ENCODE measurements at places on chromosomes 16 and 17.

DNA sequence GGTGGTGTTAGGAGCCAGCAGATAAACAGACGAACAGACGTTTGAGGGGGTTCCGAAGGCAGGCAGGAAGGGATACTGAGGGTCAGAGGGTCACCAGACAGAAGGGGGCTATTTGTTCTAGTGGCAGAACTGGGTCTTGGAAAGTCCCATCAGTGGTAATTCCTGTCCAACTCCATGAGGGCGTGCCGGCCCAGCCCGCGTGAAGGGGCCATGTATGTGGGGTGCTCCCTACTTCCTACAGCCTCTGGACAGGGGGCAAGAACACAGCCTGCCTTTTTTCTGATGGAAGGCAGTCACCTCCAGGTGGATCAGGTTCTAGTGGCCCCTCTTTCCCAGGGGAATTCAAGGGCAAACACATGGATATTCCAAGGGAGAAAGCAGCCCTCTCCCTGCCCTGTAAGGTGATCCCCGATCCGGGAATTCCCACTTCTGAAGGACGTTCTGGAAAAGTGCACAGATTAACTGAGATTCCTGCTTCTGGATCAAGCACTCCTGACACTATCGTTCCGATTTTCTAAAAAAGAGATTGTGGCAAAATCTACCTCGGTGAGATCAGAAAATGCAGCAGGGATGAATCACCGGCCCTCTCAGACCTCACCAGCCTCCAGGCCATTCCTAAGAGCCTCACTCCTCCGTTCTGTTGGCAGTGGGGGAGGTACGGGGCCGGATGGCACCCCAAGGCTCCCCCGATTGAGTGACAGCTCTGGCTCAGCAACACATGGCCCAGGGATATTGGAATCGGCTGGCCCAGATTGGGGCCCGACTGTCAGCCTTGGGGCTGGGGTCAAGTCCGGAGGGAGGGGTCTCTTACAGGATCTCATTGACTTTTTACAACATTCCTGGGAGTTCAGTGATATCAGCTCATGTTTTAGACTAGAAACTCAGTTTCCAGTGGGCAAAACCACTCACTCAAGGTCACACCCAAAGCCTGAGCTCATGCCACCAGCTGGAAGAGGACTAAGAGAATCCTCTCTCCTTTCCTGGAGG is 12.4 kb downstream of the STX1B start:
- no peak for DNase-seq

GRCh38 chr16:56389554-56389953 is 35.8 kb downstream of the AMFR start:
- DNase-seq, result no peak

GRCh38 chr16:4313563-4314531 is 2.0 kb upstream of the GLIS2 start:
- DNase-seq, result no peak

GRCh38 chr17:80000981-80001775 is 34.5 kb downstream of the TBC1D16 start:
- DNase-seq, result no peak

DNA sequence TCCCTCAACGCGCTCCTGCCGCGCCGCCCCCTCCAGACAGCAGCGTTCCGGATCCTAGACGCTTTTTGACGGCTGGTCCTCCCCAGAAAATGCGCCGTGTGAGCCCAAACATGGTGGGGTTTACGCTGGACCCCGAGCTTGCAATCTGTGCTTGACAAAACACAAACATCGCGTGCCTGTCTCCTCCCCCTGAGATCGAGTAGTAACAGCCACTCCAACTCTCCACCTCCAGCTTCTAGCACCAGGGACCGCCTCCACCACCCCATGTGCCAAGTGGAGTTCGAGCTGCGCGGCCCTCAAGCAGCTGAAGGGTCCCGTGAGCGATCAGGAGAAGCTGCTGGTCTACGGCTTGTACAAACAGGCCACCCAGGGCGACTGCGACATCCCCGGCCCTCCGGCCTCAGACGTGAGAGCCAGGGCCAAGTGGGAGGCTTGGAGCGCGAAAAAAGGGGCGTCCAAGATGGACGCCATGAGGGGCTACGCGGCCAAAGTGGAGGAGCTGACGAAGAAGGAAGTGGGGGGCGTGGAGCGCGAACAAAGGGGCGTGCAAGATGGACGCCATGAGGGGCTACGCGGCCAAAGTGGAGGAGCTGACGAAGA is 656 bp upstream of the GEMIN4 start:
- no peak for DNase-seq

- no peak for DNase-seq
Observed at GRCh38 chr16:1640261-1640941, 28.2 kb downstream of the CRAMP1 start.

GRCh38 chr17:44187131-44187899 is 543 bp downstream of the TMUB2 start:
- DNase-seq, result peak; percentile 38

DNA sequence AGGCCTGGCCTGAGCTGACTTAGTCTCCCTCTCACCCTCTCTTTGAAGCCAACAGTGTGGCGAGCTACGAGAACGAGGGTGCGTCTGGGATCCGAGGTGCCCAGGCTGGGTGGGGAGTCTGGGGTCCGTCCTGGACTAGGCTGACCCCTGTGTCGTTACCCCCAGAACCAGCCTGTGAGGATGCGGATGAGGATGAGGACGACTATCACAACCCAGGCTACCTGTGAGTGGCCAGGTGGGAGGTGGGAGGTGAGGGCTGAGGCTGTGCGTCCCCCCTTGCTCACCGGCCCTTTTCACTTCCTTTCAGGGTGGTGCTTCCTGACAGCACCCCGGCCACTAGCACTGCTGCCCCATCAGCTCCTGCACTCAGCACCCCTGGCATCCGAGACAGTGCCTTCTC is 1.6 kb downstream of the LAT start:
- no peak for DNase-seq

GRCh38 chr16:64356267-64356666 is 765.6 kb downstream of the CDH11 start:
- DNase-seq, result no peak

DNA sequence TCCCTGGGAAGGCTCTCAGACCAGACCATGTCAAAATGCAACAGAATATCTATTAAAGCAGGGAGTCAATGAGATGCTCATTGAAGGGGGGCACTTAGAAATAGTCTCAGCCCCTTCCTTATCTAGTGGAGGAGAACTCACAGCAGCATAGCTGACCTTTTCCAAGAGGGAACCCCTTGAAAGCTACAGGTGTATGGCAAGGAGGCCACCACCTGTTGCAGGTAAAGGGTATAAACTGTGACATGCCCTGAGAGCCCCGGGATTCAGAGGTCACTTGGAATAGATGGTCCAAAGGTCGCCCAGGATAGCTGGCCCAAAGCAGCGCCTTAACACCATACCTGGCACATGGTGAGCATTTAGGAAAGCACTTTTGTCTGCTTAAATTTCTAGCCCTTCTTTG is 120.2 kb upstream of the RPL38 start:
- DNase-seq, result no peak

GRCh38 chr17:65660078-65660477 is 98.6 kb upstream of the AXIN2 start:
- DNase-seq, result no peak

GRCh38 chr17:30244853-30245385 is 9.4 kb upstream of the SLC6A4 start:
- DNase-seq, result no peak

GRCh38 chr16:81616321-81617020 is 162.6 kb upstream of the PLCG2 start:
- peak; percentile 78 for DNase-seq

GRCh38 chr17:68384941-68385340 is 72.4 kb downstream of the WIPI1 start:
- DNase-seq, result no peak

GRCh38 chr17:72135546-72136325 is 14.9 kb downstream of the SOX9 start:
- no peak for DNase-seq

DNA sequence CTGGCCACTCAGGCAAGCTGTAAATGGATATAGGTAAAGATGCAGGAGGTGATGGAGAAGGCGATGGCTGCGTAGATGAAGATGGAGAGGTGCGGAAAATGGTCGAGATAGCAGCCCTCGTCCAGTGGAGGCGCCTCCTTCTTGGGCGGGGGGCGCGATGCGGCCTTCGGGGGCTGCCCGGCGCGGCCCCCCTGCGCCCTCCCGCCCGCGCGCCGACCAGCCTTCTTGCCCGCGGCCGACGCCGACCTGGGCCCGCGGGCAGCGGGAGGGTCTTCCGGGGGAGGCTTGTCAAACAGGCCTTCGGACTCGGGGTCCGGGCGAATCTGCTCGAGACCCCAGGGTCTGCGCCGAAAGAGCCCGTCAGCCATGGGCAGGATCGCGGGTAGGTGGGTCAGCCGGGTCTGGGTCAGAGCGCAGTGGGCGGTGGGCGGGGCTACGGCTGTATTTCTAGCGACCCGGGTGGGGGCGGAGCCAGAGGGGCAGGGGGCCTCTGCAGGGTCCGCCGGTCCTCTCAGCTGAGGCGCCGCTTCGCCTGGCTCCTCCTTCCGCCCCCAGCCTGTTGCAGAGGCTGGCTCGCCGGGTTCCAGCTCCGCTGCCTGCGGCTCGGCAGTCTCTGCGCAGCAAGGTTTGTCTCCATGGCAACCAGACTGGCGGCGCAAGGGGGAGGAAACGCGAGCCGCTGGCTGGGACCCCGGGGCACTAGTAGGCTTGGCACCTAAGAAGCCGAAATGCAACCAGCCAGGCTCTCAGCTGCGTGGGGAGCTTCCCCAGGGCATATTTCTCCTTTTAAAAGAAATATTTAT is 14.4 kb downstream of the MIS12 start:
- DNase-seq, result peak; percentile 83

- no peak for DNase-seq
Observed at GRCh38 chr17:57855391-57856035, 5.7 kb upstream of the MRPS23 start.

DNA sequence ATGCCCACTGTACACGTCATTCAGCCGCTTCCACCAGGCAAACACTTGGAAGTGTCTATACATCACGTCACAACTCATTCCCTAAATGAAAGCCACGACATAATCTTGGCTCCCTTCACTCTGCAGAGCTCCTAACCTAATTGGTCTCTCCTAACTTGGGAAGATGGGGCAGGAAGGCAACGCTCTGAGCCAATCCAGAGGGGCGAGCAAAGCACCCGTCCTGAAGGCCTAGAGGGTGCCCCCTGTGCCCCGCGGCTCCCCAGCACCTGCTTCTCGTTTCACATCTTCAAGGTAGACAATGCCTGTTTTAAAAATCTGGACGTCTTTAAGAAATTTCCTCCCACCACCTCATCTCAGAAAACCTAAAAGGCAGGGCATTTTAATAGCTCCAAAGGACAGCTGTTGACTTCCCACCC is 1.0 kb downstream of the CSNK2A2 start:
- DNase-seq, result no peak

- peak; percentile 40 for DNase-seq
Observed at GRCh38 chr16:58409316-58409973, 17.2 kb downstream of the GINS3 start.

DNA sequence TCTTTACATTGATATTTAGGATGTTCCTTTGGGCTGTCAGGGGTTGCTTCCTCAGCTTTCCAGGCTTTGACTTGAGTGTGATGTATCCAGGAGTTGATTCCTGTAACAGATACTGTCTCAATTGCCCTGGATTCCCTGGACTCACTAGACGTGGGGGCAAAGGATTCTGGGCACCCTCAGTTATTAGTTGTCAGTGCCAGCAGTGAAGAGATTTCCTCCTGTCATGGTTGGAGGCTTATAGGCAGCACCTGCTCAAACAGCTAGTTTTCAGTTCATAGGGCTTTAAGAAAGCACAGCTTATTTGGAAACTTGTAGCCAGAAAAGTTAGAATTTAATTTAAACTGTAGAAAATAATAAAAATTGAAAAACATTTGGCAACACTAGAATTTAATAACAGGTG is 9.5 kb upstream of the B4GALNT2 start:
- DNase-seq, result no peak

DNA sequence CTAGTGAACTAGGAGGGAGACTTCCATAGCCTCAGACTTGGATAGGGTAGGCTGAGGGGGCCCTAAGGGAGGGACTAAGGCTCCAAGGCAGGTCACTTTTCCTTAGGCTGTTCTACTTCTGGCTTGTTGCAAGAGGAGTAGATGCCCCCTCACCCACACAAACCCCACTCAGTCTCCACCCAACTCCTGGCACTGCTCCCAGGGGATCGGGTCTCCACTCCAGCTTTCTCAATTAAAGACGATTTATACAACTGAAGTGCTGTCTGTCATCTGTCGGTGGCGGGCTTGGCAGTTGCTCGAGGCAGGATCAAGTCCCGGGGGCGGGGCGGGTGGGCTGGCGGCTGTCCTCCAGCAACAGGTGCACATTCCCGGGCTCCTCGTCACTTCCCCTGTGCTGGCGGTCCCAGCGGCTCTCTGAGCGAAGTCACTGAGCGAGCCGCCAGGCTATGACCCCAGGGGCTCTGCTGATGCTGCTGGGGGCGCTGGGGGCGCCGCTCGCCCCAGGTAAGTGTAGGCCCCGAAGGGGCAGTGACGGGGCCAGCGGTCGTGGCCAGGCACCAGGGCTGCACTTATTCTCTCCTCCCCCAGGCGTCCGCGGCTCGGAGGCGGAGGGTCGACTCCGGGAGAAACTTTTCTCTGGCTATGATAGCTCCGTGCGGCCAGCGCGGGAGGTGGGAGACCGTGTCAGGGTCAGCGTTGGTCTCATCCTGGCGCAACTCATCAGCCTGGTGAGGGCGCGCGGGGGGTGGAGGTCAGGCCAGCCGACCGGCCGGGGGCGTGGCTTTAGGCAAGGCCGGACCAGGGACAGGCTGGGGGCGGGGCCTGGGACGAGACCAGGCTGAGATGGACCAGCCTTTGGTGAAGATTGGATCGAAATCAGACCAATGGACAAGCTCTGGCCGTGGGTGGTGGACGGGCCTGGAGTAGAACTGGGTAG is at the start of gene CHRNB1:
Gene CHRNB1 (plus strand): TSS at position 380 of the 937 bp plus-strand sequence. CDS start 67 bp downstream, at position 447.
- peak; percentile 84 for DNase-seq

GRCh38 chr17:77119668-77120301 is 21.0 kb upstream of the SEC14L1 start:
- DNase-seq, result no peak

- DNase-seq, result no peak
Observed at GRCh38 chr17:58968426-58969061, 138.1 kb downstream of the TRIM37 start.

GRCh38 chr16:6356911-6357310 is 975.7 kb upstream of the RBFOX1 start:
- no peak for DNase-seq

DNA sequence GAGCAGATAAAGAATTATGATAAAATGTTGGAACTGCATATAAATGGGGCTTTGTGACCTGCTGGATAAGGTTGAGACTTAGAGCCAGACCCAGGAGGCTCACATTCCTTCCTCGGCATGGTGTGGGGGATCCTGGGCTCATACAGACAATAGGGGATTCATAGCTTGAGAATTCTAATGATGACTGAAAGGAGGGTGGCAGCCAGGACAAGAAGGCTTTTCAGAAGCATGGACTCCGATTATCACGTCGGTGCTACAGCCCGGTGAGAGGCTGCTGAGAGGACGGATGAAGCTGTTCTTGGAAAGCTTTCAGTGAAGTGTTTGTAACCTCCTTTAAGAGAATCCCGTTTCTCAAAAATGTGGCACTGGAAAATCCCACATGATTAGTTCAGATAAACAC is 167.2 kb downstream of the ANKFN1 start:
- DNase-seq, result no peak

All from globus pallidus (tissue), 1 donor.